Right ventricle myocardium superior (tissue), 1 donor: ENCODE measurements at places on chromosomes 3 and 15. TPM values are rescaled to one million over a fixed set of nuclear protein-coding genes. Genes with fewer than 3 reads are reported as not detected.

- no peak for DNase-seq
Observed at GRCh38 chr15:57698243-57698642, 8.3 kb upstream of the POLR2M start.

DNA sequence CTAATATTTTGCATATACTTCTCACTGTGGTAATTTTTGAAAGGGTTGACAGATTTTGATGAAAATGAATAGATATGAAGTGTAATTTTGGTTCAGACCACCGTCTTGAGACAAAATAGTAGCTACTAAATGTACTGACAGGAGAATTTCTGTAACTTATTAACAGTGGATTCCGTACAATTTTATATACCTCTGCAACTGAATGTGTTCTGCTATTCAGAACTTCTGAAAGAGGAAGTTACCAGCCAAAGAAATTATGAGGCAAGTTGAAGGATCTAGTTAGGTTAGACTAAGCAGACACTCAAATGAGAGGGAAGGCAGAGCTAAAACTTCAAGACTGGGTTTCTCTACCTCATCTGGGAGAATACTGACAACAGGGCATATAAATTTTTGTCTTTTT lies 29.4 kb downstream of the GAP43 start:
- no peak for DNase-seq

DNA sequence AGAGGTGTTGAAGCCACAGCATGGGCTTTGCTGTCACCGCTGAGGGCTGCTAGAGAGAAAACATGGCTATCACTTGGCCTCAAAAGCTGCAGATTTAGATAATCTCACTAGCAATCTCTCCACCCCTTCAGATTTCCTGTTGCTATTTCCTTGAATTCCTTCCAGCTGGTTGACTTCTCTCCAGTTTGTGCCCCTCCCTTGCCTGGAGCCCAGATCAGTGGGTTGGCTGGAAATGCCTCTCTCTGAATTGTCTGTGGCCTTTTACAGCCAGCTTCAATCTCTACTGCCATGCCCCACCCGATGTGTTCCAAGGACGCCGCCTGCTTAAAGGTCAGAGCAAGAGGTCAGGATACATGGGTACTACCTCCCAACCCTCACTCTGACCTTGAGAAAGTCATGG lies 294.1 kb downstream of the NTRK3 start:
- no peak for DNase-seq

- no peak for DNase-seq
Observed at GRCh38 chr3:8606701-8607231, 37.8 kb downstream of the SSUH2 start.

DNA sequence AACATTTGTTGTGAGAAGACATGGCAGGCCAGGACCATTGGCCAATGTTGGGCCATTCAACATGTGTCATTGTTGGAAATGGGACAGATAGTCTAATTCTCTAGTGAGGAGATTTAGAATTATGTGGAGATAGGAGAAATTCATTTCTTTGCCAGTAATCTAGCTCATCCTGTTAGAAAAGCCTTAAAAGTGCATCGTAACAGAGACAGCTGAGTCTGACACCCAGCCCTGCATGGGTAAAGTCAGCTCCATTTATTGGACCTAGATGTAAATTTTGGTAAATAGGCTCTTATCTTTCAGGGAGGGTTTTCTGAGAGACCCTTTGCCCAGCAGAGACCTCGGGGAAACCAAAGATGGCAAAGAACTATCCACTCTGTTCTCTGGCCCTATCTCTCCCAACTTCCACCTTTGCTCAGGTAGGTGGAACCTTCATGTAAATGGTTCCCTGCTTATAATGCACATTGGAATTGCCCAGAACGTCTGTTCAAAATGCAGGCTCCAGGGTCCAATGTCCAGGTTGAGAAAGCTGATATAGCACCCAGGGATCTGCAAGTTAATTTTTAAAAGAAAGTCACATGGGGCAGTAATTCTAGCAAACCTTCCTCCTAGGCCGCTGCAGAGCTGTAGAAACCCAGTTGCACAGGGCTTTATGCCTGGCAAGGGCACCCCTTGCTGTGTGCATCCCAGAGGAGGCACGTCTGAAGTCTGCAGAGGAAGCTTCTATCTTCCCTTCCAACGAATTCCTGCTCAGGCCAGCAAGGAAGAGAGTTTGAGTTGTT lies 365.9 kb upstream of the PROK2 start:
- DNase-seq: no peak

GRCh38 chr3:101623656-101624055 lies 49.7 kb downstream of the PCNP start:
- no peak for DNase-seq

DNA sequence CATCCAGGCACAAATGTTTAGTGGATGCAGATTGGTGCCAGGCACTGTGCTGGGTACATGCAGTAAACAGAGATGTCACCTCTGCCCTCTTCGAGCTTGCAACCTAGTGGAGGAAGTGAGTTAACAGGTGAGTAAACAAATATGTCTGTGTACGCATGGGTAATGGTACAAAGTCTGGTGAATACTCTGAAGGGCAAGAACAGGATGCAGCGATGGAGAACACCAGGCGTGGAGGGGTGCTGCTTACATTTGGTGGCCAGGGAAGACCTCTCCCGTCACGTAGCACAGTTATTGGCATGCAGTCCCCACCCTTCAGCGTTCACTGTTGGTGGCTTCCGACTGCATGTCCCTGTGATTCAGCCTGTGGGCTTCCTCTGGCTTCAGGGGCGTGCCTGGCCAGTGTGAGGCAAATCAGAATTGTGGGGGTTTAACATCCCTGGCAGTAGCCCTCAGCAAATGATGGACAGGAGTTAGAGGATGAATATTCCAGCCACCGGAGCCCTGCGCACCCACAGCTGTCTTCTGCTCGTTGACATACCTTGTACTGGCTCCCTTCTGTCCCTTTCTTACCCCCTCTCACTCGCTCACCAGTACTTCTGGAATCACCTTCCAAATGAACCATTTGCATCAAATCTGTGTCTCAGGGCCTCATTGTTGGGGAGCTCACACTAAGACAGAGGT lies 9.1 kb upstream of the HDAC11 start:
- DNase-seq: no peak

GRCh38 chr3:32349184-32349583 lies 42.5 kb upstream of the CMTM7 start:
- DNase-seq: no peak

GRCh38 chr15:60485365-60486055 lies 6.6 kb upstream of the ICE2 start:
- DNase-seq: no peak

- no peak for DNase-seq
Observed at GRCh38 chr3:120678331-120678947, 3.6 kb downstream of the HGD start.

- no peak for DNase-seq
Observed at GRCh38 chr15:30859091-30859874, 44.4 kb upstream of the FAN1 start.

- DNase-seq: no peak
Observed at GRCh38 chr3:62553811-62554210, 180.5 kb upstream of the FEZF2 start.

GRCh38 chr3:70970171-70970570 lies 613.4 kb downstream of the FOXP1 start:
- DNase-seq: no peak

- no peak for DNase-seq
Observed at GRCh38 chr3:15557511-15557946, 36.0 kb upstream of the COLQ start.

DNA sequence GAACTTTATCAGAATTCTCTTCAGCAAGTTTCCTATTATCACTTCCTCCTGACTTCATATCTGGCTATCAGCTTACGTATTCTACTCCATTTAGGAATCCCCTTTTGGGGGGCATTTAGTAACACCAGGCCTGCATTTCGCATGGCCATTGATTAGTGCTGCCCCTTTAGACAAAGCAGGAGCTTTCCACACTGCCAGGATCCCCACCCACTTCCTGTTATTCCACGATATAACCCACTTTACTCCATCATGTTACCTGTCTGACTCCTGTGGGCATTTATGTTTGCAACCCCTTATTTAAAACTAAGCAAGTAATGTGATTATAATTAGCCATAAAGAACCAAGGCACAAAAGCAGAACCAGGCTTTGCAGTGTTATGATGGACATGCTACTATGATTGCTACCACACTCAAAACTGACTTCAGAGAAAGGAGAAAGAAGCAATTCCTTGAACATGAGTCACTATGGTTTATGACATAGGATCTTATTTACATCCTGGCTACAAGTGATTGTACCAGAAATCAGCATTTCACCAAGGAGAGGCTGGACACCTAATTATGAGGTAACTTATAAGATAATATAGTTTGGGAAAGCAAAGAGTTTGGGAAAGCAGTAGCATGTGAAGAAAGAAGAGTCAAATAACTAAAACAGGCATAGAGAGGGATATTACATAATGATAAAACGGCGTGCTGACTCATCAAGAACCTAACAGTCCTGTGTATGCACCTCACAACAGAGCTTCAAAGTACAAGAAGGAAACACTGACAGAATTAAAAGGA lies 96.3 kb downstream of the IGSF11 start:
- no peak for DNase-seq

GRCh38 chr3:122060040-122060698 lies 5.0 kb downstream of the CD86 start:
- no peak for DNase-seq

DNA sequence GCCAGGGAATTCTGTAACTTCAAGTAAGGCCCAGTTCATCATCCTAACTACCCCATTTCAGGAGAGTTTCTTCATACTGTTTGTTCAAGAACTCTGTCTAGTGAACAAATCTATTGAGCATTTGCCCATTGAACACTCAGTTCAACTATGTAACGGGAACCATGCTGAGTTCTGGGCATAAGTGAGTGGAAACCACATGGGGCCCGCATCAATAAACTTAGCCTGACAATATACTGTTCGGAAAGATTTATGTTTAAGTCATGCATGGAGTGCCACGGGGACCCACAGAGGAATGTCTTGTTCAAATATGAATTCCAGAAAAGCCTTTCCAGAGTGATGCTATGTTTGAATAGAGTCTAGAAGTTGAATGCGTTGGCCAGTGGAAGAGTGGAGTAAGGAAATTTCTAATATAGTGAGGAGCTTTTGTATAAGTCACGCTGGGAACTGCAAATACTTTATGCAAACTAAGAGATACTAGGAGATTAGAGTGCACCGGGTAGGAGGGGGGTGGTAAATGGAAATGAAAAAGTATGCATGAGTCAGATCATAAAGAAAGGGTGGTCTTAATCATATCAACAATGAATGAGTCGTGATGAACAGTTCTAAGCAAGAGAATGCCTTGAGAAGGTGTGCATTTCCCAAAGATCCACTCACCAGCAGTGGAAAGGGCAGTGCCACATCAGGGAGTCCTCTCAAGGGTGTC lies 279.8 kb downstream of the VPS13C start:
- no peak for DNase-seq

The EPHA3 gene
- total RNA-seq: 3.5 TPM

The GOLGA8S gene
- total RNA-seq: 0.16 TPM

The LRRC31 gene
- total RNA-seq: not detected

The SNX33 gene
- 12.4 TPM for total RNA-seq

The KPNA4 gene
- total RNA-seq: 114 TPM

The COPS2 gene
- 82.4 TPM for total RNA-seq

The SIDT1 gene
- 0.78 TPM for total RNA-seq

The CHRNA7 gene
- total RNA-seq: 1.3 TPM

The DUOXA2 gene
- total RNA-seq: not detected
